ENCODE measurements at places on chromosomes 3 and 15. TPM values are rescaled to one million over a fixed set of nuclear protein-coding genes. Genes with fewer than 3 reads are reported as not detected.

DNA sequence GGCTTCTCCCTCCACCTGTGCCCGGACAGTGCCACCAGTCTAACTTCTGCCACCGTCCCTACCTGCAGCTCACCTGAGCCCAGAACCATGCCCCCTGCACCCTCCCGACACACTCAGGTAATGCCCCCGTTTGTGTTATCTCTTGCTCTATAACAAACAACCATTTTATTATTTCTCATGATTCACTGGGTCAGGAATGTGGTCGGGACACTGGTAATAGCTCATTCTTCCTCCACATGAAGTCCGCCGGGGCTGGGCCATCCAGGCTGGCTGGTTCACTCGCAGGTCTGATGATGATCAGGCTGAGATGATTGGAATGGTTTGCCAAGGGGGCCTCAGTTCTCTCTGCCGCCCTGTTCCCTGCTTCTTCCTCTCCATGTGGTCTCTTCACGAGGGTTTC, 20.3 kb upstream of the NR2E3 start:
- DNase-seq = no peak

DNA sequence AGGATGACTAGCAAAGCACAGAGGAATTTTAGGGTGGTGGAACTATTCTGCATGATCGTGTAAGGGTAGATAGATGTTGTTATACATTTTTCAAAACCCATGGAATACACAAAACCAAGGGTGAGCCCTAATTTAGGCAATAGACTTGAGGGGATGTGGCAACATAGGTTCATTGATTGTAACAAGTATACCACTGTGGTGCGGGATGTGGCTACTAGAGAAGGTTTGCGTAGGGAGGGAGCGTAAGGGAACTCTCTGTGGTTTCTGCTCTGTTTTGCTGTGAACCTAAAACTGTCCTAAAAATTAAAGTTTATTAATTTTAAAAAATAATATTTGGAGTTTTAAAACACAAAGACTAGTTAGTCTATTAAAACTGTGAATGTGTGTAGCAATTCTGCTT, 202.8 kb downstream of the PLCL2 start:
- no peak for DNase-seq

- no peak for DNase-seq
Measured at GRCh38 chr15:92662762-92663161, 7.2 kb upstream of the FAM174B start.

- DNase-seq = no peak
Measured at GRCh38 chr3:173770011-173770410, 372.5 kb downstream of the NLGN1 start.

DNA sequence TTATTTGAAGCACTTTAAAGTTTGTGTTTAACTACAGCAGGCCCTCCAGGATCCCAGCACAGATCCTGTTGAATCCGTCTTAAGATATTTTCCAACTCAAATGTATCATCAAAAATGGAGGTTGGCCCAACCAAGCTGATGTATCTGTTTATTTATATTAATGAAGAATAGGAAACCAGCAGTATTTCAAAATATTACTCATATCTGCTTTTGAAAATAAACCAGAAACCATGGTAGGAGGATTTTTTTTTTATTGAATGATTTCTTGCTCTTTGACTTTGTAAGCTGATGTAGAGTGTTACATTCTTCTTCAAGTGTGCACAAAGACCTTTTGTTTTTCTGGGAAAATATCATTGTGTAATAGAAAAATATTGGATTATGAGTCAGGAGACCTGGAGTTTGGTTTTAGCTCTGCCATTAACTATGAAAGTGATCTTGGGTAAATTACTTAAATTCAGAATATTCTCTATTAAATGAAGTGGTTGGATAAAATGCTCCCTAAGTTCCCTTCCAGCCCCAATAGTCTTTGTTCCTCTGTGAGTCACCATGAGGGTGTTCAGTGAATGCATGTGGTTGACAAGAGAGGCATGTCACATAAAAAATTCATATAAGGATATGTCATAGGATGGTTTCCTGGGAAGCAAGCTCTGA, 221.3 kb upstream of the GAP43 start:
- DNase-seq = no peak

- peak; percentile 53 for DNase-seq
Measured at GRCh38 chr3:196502775-196503195, 783 bp downstream of the RNF168 start.

GRCh38 chr15:77907824-77908751, 169.4 kb downstream of the TBC1D2B start:
- DNase-seq = no peak

GRCh38 chr3:72890166-72890925, 2.5 kb downstream of the GXYLT2 start:
- no peak for DNase-seq

- DNase-seq = no peak
Measured at GRCh38 chr3:19954676-19955075, 7.8 kb downstream of the RAB5A start.

BLM gene
- polyA plus RNA-seq = 2.6 TPM

CERS3 gene
- polyA plus RNA-seq = 7.2 TPM

XCR1 gene
- polyA plus RNA-seq = 2.7 TPM

CD47 gene
- polyA plus RNA-seq = 134 TPM

Data from muscle of arm (tissue), 14 donors.